Activated T-cell treated with anti-CD3 and anti-CD28 coated beads for 4 hours (primary cell): ENCODE measurements at places on chromosomes 1 and 21.
A peak's percentile ranks its signal among the peaks of the same experiment; 100 is the strongest.

DNA sequence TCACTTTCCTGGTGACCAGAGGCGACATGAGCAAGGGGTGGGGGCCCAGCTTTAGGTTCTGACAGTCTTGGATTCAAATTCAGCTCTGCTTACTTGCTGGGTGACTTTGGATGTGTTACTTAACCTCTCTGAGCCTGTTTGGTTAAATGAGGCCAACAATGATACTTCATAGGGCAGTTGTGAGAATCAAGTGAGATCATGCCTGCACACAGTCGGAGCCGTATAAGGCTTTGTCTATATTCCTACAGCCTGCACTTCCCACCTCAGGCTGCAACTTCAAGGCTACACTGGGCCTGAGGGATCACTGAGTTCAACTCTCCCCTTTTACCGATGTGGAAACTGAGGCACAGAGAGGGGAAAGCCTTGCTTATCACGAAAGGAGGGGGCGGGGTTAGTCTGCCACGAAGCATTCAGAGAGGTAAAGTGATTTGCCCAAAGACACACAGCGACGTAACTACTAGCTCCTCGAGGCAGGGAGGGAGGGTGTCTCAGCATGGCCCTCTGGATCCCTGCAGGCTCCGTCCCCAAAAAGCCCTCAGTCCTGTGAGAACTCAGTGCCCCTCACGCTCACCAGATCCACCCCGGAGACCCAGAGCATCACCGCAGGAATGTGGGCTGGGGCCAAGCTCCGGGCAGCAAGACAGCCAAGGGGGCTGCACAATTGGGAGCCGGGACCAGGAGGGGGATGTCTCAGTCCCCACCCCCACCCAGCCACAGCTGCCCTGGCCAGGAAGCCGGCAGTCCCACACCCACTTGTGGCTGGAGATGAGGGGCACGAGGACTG lies 25.0 kb downstream of the SDC3 start:
- no peak for DNase-seq

DNA sequence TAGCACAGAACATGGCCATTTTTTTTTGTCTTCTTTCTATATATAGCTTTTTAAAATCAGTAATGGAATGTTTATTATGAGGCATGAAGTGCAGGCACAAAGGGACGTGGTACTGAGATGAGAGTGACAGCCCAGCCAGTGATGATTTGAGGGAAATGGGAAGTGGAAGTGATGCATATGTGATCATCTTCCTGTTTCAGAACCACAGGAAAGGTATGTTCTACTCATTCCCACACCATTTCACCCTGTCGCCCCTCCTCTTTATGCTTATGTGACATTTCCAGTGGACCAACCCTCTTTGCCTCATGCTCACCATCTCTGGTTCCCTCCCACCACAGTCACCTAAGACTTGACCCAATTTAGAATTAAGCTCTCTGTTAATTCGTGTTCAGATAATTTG lies 24.3 kb downstream of the PTGS2 start:
- DNase-seq, result no peak

DNA sequence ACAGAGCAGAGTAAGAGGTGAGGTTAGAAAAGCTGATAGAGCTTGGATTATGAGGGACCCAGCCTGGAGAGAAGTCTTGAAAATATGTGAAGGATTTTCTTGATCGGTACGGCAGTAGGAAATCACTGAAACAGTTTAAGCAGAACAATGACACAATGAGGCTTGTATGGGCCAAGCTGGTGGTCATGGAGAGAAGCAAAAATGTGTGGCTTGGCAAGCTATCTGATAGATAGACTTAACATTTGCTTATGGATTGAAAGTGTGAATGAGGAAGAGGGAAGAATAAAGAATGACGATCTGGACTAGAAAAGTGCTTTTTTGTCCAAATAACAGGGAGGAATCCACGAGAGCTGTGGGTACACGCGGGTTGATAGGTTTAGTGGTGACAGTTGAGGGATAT lies 15.4 kb upstream of the XPR1 start:
- DNase-seq, result no peak

DNA sequence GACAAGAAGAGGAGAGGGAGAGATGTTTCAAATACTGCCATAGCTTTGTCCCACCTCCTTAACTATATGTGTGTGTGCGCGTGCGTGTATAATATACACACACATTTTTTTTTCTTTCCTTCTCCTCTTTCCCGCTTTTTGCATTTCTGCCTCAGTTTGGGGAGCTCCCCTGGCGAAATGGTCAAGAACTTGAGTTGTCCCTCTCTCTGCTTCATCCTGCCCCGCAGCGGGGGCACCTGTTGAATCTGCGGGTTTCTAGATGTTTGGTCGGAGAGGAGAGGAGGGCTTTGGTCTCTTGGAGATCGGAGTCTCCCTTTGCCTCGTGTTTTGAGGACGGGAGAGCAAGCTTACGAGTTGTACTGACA lies 504 bp downstream of the SCCPDH start:
- DNase-seq, result peak; percentile 3

DNA sequence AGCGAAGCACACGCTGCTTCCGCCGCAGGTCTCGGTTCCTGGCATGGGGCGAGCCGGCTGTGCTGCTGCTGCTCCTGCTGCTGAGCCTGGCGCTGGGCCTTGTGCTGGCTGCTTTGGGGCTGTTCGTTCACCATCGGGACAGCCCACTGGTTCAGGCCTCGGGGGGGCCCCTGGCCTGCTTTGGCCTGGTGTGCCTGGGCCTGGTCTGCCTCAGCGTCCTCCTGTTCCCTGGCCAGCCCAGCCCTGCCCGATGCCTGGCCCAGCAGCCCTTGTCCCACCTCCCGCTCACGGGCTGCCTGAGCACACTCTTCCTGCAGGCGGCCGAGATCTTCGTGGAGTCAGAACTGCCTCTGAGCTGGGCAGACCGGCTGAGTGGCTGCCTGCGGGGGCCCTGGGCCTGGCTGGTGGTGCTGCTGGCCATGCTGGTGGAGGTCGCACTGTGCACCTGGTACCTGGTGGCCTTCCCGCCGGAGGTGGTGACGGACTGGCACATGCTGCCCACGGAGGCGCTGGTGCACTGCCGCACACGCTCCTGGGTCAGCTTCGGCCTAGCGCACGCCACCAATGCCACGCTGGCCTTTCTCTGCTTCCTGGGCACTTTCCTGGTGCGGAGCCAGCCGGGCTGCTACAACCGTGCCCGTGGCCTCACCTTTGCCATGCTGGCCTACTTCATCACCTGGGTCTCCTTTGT lies 2.6 kb downstream of the TAS1R3 start:
- no peak for DNase-seq

DNA sequence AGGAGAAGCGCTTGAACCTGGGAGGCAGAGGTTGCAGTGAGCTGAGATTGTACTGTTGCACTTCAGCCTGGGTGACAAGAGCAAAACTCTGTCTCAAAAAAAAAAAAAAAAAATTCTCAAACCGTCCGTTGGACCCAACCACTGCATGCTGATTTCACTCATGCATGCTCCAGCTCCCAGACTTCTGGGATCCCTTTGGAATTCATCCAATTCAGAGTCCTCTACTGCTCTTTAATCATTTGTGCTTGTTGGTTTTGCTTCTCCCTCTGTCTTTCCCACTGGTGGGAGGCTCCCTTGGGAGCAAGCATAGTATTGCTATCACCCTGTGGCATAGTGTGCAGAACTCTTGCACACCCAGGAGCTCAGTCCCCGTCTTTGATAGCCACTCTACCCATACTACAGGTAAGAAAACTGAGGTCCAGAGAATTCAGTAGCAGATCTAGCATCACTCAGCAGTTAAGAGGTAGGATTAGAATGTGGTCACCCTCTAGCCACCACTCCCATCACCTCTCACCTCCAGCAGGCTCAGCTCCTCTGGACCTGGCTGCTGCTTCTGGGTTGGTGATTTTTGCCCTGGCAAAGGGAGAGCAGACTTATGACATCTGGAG lies 3.1 kb upstream of the LMNA start:
- DNase-seq, result no peak
